Hypothalamus (tissue), 51 donors: ENCODE measurements at places on chromosomes 1 and 21.

GRCh38 chr1:8142955-8143629, 117.0 kb upstream of the ERRFI1 start:
- no peak for DNase-seq

GRCh38 chr1:181141431-181141910, 53.0 kb downstream of the IER5 start:
- DNase-seq, result no peak

- no peak for DNase-seq
These were observed 5.1 kb upstream of the HNRNPU start for GRCh38 chr1:244869364-244869827.

- DNase-seq, result no peak
These were observed 5.1 kb downstream of the HSPB7 start for GRCh38 chr1:16012590-16013219.

DNA sequence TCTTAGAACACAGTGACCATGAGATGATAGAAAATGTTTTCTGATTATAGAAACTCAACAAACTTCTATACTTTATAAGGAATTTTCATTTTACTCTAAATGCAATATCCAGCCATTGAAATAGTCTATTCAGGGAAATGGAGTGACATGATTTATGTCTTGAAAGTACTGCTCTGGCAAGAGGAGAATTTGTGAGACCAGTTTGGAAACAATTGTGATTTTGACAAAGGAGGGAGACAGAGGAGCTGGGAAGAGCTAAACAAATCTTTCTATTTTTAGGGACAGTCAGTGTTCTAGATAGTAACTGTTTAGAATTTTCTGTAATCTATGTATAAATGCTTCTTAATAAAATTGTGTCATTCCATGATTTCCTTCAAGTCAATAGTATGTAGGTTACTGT, 252.3 kb downstream of the FMN2 start:
- DNase-seq, result no peak

- no peak for DNase-seq
These were observed 3.0 kb downstream of the BCL10 start for GRCh38 chr1:85273397-85273796.

DNA sequence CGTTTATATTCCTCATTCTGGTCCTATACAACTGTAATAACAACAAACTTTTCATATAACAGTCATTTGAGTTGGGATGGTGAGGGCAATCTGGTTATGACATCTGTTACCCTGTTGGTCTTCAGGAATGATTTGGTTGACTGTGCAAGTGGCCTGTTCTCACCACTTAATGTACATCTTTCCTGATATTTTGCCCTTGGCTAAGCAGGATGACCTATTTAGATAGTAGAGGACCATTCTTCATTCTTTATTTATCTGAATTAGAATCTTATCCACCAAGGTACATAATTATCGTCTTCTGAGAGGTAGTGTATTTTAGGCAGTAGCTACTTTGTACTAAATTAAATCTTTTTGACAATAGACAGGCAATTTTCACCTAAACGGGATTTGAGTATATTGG, 154.3 kb downstream of the DNM3 start:
- no peak for DNase-seq

DNA sequence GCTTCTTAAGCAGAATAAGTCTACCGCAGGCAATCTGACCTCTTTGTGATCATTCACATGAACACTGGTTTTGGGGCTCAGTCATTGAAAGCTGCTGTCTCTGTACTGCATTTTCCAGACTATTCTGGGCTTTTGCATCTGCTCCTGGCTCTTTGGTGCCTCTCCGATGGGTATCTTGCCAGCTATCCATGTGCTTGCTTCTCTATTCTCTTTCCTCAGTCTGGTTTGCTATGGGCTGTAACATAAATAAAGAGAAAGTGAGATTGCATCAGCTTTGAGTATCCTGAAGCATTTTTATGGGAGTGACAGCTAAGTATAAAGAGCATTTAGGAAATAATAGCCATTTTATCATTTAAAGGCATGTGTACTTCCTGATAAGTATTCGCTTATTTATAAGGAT, 70.7 kb downstream of the C1orf21 start:
- DNase-seq, result no peak

DNA sequence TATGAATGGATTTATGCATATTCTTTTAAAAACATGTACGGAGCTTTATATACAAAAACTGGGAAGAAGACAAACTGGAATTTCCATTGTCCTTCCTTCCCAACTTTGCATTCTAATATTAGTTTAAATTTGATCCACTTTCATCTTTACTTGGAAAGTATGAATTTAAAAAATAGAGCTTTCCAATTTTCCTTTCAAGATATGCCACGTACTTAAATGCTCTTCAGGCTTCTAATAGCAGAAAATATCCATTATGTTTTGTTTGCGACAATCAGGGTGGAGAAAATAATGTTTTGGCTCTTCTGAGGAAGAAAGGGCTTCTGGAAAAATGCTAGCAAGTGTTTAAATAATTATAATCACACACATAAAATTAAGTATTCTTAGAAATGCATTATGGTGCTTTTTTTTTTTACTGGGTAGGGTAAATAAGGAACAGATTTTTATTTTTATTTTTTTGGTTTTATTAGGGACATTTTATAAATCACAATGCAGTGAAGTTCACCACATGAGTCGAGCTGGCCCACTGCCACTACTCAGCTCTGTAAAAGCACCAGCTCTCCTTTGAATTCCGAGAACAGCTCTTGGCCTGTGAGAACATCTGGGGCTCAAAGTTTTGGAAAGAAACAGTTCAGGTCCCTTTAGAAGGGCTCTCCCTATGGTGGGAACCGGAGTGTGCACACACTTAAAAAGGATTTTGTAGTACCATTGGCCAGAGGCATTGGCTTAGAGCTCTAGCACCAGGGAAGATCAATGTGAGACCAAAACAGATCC, 287.4 kb upstream of the LYPLAL1 start:
- DNase-seq, result peak; percentile 49

DNA sequence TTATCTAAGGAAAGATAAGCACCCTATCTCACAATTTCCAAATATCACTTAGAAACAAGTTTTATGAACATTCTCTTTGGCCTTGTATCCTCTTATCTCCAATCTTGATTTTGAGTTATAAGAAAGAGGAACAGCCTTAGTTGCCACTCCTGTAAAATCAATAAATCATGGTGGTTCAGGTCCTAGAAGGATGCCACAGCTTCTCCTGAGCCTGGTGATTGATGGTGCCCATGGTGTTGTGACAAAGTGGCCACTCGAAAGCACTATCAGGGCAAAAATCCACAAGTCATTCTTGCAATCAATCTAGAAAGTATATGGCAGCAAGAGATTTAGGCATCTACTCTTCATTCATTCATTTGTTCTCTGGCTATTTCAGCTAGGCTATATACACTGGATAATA, 27.8 kb downstream of the GBP6 start:
- DNase-seq, result no peak

DNA sequence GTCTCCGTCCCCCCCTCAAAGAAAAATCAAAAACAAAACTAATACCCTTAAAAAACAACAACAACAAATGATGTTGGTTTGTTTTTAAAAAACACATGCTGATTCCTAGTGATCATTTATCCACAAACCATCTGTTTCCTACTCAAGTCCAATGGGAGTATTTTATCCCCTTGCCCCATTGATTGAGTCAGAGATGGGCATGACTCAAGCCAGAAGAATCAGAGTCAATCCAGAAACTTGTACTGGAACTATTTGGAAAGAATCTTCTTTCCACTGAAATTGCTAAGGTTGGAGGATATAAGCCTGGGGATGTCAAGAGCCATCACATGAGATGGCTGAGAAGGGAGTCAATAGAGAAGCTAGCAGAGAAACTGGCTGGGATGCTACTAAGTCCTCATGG, 176.4 kb downstream of the MIS18A start:
- no peak for DNase-seq

DNA sequence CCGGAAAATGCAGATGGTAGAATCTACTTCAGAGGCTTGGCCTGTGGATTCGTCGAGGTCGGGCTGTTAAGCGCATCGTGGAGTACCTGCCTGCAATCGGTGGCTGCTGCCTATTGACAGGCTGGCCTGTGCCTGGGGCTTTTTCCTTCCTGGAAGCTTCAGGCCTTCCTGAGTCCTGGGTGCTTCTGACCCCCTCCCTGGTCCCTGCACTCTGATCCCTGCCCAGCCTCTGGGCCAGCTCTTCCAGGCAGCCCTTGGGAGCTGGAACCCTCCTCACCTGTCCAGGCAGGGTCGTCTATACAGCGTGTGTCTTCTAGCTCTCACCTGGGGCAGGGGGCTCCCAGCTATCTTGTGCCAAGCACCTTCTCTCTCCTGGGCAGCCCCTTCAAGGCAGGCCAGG, 40.0 kb upstream of the TNFRSF1B start:
- DNase-seq, result no peak

GRCh38 chr21:14630556-14631069, 84.5 kb upstream of the SAMSN1 start:
- no peak for DNase-seq

GRCh38 chr1:109136766-109137165, 22.9 kb downstream of the ELAPOR1 start:
- DNase-seq, result no peak

DNA sequence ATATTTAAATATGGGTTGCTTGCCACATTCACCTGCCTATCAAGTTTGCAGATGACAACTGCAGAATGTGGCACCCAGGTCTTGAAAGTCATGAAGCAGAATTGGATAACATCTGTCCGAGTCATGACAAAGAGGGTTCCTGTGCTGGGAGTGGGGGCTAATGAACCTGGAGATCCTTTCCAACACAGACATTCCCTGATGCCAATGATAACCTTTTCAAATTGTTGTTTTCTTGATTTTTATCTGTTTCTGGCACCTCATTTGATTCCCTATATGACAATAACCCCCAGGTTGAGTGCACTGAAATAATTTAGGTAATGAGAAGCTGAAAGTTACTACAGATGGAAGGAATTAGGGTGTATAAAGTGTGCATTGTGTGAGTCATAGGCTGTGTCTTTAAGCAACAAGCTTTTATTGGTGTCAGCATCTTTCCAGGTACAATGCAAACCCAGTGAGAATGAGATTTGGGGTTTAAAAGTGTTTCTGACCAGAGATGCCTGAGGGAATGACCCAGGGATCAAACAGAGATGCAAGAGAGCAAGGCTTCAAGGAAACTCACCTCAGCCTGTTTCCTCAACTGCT, 32.0 kb upstream of the IL10 start:
- no peak for DNase-seq

- no peak for DNase-seq
These were observed 66.0 kb upstream of the SCYL3 start for GRCh38 chr1:169959686-169960085.

GRCh38 chr1:1071486-1072298, 2.4 kb downstream of the RNF223 start:
- DNase-seq, result no peak

GRCh38 chr1:77282187-77282865, 507 bp downstream of the AK5 start:
- no peak for DNase-seq

DNA sequence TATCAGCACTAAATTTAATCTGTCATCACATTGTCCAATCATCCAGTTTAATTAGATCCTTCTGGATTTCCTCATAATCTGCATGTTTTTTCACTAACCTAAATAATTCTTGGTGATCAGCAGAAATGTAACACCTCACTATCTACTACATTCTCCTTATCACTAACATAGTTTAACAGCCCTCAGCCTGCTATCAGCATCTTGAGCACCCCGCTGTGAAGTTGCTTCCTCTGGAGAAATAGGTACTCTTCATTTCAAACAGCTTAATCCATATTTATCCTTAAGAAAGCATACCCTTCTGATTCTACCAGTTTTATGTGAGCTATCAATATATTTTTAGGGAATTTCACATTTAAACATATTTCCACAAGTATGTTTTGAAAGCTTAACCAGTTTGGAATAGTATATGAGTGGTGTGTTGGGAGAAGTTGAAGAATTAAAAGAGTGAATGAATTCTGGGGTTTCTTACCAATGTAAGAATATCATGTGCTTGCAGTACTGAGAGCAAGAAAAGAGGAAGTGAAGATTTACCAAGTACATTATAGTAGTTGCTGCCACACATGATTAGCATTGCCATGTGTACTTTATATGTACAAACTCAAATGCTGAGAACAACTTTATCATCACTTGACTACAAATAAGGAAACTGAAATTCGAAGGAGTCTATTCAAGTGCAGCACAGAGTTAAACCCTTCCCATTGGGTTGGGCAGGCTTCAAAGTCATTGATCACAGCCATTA, 771.1 kb upstream of the ADGRL4 start:
- no peak for DNase-seq

- no peak for DNase-seq
These were observed 69.6 kb downstream of the LACTBL1 start for GRCh38 chr1:22903113-22903512.

GRCh38 chr1:201539561-201540431, 869 bp downstream of the NAV1 start:
- peak; percentile 79 for DNase-seq
